ENCODE measurements at places on chromosomes 7 and 10.

DNA sequence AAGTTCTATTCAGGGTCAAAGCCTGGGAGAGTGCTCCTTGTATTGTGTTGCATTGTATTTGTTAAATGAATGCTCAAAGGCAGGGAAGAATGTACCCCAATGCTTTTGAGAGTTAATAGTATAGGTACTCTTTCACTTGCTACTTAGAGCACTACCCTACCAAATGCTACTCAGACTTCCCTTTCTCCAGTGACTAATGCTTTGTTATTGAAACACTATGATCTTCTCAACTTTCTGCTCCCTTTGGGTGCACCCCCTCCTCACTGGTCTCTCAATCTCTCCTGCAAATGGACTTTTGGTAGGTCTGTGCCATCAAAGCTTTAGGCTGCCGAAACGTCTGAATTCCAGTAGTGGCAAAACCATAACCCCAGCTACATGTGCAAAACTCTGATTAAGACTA is 177.7 kb upstream of the AHR start:
- DNase-seq, result no peak

- DNase-seq, result no peak
Observed at GRCh38 chr7:100679927-100680575, 6.5 kb downstream of the GNB2 start.

- DNase-seq, result no peak
Observed at GRCh38 chr10:22719406-22720042, 5.1 kb upstream of the PIP4K2A start.

DNA sequence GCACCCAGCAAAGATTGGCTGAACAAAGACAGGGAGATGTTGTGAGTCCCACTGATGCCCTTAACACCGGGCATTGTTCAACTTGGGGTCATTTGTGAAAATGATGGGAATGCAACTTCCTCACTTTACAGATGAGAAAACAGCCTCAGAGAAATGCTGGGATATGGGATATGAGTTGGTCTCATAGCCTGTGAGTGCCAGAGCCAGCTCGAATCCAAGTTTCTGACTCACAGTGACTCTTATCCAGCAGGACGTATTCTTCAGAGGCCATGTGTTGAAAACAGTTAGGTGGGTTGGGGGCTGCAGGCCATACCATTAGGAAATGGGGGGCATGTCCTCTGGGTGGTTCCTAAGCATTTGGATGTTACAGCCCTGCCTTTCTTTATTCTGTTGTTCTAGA is 45.2 kb downstream of the KIAA1217 start:
- DNase-seq, result no peak

DNA sequence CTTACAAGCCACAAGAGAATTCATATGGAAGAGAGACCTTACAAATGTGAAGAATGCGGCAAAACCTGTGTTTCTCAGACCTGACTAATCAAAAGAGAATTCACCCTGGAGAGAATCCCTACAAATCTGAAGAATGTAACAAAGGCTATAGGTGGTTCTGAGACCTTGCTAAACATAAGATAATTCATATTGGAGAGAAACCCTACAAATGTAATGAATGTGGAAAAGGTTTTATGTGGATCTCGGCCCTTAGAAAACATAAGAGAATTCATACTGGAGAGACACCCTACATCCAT is 33.4 kb downstream of the ZNF727 start:
- no peak for DNase-seq

DNA sequence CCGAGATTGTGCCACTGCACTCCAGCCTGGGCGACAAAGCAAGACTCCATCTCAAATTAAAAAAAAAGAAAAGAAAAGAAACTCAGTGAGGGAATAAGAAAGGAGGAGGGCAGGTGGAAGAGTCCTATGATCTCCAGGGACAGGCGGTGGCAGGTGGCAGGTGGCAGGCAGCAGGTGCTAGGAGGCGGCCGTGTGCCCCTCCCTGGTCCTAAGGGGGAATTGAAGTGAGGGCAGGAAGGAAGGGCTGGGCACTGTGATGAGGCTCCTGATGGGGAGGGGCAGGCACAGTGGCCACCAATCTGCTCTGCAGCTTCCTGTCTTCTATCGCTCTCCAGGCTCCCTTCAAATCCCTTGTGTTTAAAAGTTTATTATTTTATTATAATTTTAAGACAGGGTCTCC is 41.2 kb upstream of the UBE3C start:
- no peak for DNase-seq

DNA sequence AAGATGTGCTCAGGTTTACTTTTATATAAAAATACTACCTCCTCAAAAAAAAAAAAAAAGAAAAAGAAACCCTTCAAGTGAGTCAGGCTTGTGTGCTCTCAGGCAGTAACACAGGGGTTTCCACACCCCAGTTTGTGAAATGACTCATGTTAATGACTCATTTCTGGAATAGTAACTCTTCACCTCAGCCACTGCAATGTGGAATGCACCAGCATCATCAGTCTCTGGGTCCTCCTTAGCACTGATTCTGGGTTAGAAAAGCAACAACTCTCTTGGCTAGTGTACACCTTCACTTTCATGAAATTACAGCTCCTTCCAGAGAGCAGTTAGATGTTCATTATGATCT is 110.6 kb downstream of the EMX2 start:
- peak; percentile 77 for DNase-seq

DNA sequence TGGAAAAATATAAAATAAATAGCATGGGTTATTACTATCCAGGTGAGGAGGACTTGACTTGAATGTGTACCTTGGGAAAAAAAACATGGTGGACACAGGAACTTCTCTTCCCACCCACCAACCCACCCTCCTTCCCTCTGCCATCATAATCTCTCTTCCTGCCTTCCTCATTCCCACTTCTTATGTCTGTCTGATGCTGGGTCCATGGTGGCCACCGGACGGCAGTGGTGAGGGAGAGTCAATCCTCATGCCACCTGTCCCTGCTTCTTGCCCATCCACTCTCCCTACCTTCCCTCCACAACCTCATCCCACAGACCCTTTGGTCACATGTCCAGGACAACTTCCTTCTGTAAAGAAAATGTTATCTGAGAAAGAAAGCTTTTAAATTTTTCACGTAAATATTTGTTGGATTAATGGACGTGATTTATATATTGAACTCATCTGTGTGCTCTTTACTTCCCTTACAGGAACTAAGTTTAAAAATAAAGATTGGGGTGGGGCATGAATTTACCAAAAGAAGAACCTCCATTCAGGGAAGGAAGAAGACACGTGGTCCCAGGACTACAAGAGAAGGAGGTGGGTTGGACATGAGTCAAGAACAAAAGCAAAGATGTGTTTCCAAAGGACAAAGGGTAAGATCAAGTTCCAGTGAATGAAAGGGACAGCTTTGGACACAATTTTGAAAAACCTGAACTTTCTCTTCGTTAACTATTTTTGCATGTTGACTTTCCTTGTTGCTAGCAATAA is 104.5 kb downstream of the PIP4K2A start:
- DNase-seq, result no peak

DNA sequence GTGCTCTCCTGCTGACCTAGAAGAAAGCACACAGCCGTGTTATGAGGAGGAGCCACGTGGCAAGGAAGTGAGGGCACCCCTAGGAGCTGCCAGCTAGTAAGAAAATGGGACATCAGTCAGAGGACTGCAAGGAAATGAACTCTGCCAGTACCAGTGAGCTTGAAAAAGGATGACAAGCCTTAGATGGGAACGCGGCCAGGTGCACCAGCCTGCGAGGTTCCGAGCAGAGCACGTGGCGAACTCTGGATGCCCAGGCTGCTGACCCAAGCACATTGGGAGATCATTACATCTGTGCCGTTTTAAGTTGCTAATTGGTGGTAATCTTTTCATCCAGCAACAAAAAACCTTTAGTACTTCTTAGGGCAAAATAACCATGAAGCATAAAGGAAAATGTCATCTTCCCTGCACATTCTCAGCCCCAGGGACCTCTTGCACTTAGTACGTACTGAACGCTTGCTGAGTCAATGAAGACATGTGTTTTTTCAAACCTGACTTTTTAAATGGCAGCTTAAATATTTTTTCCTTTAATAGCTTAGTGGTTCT is 69.4 kb downstream of the AMZ1 start:
- no peak for DNase-seq

- no peak for DNase-seq
Observed at GRCh38 chr7:96998744-96999143, 6.6 kb upstream of the DLX6 start.

DNA sequence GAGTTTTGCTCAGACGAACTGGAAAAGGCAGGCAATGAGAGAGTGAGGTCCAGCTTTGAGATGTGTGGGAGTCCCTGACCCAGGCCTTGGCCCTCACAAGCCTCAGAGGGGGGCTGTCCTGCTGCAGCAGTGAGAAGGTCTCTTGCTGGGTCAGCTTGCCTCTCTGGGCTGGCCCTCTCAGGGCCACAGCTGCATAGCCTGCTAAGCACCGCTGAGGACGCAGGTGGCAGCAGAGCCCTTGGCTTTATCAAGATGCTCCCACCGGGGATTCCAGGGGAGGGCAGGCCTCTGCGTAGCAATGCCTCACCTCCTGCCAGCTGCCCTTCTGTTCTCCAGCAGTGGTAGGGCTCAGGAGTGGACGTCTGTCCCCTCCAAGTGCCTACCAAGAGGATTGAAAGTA is 128.7 kb downstream of the COBL start:
- no peak for DNase-seq

GRCh38 chr7:25863005-25863728 is 288.8 kb upstream of the NFE2L3 start:
- no peak for DNase-seq

DNA sequence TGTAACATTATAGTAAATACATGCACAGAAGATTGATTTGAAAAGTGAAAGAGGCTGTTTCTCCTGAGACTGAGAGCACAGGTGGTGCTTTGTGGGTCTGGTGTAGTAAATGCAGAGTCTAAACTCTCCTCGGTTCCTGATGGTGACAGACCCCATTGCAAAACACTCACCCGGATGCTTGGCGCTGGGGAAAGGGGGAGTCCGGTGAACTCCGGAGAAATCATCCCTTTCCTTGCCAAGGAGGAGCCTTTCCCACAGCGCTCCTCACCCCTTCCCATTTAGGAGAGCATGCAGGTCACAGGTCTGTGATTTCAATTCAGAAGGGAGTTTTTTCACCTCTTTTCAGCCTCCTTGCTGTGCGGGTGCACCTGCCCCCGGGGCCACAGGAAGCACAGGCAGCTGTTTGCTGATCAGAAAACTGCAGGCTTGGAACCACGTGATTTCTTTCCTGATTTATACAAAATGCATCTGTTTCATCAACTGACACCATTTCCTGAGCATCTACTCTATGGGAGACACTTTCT is 75.6 kb upstream of the LYZL2 start:
- no peak for DNase-seq

DNA sequence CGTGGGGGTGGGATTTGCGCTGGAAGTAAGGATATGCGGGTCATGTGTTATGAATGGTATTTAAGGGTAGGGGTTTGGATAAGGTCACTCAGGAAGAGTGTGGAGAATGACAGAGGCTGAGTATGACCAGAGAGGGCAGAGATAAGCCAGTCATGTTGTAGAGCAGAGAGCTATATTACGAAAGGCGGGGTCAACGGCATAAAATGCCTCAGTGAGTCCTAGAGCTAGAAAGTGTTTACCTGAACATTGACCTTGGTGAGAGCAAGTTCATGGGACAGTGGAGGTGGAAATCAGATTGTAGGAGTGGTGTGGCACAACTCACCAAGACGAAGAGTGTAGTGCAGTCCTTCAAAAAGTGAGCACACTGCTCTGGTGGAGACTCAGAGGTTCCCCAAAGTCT is 13.8 kb downstream of the LMOD2 start:
- no peak for DNase-seq

DNA sequence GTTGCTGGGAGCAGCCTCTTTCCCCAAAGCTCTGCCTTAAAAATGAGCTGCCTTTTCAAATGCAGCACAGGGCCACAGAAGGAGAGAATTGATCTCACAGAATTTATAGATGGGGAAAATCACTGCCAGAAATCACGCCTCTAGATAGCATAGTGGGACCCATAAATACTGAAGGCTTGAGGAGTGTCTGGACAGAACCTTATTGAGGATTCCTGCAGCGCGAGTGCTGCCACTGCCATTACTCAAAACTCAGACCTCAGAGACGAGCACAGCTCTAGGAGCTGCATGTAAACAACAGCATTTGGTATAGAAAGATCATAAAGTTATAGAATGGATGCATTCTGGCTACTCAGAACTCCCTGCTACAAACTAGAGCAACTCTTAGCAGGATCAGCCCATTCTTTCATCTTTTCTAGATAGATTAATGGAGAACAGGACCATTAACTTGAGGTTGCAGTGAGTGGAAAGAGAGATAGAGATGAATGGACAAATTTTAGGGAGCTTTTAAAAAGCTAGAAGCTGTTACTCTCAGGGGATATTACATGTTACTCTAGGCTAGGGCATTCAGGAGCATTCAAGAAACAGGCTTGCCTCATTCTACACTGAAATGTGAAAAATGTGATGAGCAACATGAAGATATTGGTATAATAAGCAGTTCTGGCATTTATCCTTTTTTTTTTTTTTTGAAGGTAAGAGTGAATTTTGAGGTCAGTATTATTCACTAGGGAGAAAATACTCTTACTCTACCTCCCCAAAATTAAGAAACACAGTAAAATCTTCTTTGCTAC is 267.2 kb upstream of the SLC26A5 start:
- DNase-seq, result no peak

DNA sequence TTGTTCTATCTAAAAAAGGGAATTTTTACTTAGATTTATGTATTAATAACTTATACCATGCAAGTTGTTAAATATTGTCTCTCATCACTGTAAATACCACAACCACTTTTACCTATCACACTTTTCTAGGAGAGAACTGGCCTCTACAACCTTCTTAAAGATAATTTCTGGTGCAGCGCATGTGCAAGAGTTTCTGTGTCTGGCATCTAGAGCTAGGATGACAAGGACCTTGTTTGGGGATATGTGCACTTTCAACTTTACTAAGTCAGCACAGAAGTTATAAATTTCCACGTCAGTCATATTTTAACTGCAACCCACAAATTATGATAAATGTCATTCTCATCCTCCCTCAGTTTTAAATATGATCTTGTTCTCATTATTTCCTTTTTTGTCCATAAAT is 156.9 kb upstream of the ADCY1 start:
- no peak for DNase-seq

- DNase-seq, result no peak
Observed at GRCh38 chr7:89934101-89934500, 220.2 kb upstream of the STEAP1 start.

DNA sequence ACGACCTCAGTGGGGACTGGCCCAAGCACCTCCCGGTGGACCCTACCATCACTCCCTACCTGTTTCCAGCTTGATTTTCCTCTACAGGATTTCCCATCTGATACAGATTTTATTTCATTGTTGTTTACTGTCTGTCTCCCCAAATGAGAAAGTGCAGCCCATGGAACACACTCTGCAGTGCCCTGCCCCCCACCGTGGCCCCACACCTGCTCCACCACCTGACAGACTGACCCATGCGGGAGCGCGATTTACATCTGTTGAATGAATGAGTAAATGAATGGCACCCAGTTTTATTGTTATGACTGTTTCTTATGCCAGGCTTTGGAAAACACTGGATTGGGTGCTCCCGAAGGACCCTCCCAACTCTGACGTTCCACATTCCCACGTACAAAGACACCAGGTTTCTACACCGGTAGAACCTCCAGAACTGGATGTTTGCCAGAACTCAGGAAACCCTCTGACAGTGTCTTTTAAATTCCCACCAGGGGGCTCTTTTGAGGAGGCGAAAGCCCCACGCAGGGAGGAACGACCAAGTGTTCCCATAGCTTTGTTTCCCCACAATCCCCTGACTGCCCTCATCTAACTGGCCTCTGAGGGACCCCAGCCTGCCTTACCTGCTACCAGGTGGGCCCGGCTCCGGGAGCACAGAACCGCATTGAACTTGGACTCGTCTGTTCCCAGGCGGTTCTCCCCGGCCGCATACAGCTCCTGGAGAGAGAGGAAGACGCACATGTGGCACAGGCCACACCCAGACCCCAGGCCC is 29.0 kb downstream of the PLAC9 start:
- no peak for DNase-seq

- DNase-seq, result no peak
Observed at GRCh38 chr10:80264081-80265056, 25.1 kb downstream of the MAT1A start.

- DNase-seq, result no peak
Observed at GRCh38 chr7:41107330-41107937, 595.5 kb downstream of the INHBA start.

Measured in AG09309 (cell line).